ENCODE measurements at places on chromosomes 3 and 15. TPM values are rescaled to one million over a fixed set of nuclear protein-coding genes. Genes with fewer than 3 reads are reported as not detected.

GABRA5 gene
- total RNA-seq, result not detected

AP3B2 gene
- total RNA-seq, result 0.41 TPM

DNA sequence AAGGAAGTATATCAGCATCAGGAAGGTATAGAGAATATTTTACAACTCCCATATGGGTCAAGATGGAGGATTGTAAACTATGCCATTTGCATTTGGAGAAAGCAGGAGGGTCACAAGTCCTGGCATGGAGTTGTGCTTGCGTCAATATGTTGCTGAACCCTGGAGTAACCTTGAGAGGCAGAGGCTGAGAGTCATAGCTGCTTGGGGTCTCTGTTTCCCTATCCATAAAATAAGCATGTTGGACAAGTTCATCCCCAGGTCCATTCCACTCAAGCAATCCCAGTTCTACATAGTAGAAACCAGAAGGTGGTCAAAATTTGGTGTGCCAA, 273.6 kb downstream of the MECOM start:
- no peak for ATAC-seq

SLC9C1 gene
- total RNA-seq, result not detected

CPNE9 gene
- 0.32 TPM for total RNA-seq

MORC1 gene
- not detected for total RNA-seq

GRCh38 chr3:197219619-197220018, 78.8 kb downstream of the DLG1 start:
- no peak for ATAC-seq

- no peak for ATAC-seq
These were observed 1.4 kb upstream of the IGDCC4 start for GRCh38 chr15:65423976-65424679.

- peak; percentile 78 for ATAC-seq
These were observed 13.2 kb upstream of the ADPGK start for GRCh38 chr15:72796515-72797337.

BFSP2 gene
- 1.0 TPM for total RNA-seq

ARHGEF26 gene
- total RNA-seq, result 0.17 TPM

DNA sequence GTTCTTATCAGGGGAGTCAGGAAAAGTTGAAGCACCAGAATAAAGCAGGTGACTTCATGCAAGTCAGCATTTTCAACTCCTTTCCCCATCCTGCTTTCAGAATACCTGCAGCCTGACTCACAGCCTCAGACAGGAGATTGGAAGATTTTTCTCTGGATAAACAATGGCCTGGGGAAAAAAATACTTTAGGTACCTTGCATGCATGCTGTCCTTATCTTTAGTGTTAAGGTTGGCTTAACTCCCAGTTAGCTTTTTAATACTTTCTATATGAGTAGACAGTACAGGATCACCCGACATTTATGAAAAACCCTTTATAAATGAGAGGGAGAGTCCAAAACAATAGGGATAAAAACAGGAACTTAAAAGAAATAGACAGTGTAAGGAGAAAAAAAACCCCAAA, 53.6 kb downstream of the PAK2 start:
- no peak for ATAC-seq

- peak; percentile 24 for ATAC-seq
These were observed 737 bp upstream of the ITPR1 start for GRCh38 chr3:4492208-4493013.

GRCh38 chr3:56042326-56042951, 425.8 kb downstream of the ERC2 start:
- ATAC-seq, result no peak

DNA sequence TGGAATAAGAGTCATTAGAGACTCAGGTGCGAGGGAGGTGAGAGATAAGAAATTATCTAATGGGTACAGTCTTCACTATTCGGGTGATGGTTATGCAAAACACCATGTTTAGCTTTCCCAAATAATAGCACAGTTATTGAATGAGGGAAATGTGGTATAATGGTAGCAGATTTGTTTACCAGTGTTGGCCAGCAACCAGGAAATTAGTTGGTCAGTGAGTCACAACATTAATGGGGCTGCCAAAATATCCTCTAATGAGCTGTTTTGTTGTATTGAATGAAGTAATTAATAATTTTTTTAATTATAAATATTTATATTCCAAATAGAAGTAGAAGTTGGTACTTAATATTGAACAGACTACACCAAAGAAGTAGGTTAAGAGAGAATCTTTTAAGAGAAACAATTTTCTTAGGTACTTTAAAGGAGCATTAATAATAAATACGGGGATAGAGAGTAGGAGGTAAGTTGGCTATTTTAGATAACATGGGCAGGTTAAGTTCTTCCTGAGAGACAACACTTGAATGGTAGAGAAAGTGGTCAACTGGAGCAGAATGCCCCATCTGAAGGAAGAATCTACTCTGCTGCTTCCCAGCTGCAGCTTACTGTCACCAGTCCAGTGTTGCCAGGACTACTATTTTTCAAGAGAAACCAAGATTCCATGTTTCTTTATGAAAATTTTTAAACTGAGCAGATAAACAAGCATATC, 218.8 kb downstream of the UBE2E2 start:
- no peak for ATAC-seq

- ATAC-seq, result no peak
These were observed 246.0 kb downstream of the EPHA3 start for GRCh38 chr3:89353465-89353864.

GRCh38 chr3:82505079-82505756, 743.8 kb upstream of the GBE1 start:
- peak; percentile 6 for ATAC-seq

HTR3E gene
- not detected for total RNA-seq

- ATAC-seq, result no peak
These were observed 225.8 kb upstream of the ARPP21 start for GRCh38 chr3:35413483-35413882.

DNA sequence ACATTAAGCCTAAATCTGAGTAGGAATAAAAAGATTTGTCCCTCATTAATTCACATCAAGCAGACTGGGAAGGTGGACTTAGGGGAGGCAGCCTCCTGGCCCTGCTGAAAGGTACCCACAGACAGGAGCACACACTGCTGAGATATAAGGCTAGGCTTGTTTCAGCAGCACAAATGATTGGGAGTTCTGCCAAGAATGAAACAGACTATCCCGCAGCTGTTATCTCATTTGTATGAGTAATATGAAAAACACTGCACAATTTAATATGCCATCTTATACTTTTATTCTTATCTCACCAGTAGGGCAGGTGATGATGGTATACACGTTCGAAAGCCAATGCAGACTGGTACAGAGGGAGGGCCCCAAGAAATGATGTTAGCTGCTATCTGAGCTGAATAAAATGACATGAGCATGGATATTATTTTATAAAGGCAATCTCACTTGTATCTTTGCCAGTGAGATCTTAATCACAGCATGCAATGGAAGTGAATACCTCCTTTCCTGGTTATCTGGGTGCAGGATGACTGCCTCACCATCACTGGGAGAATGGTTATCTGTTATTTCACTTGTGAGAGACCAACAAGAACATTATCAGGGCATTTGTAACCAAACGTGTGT, 258.7 kb upstream of the PPP2R3A start:
- no peak for ATAC-seq

DNA sequence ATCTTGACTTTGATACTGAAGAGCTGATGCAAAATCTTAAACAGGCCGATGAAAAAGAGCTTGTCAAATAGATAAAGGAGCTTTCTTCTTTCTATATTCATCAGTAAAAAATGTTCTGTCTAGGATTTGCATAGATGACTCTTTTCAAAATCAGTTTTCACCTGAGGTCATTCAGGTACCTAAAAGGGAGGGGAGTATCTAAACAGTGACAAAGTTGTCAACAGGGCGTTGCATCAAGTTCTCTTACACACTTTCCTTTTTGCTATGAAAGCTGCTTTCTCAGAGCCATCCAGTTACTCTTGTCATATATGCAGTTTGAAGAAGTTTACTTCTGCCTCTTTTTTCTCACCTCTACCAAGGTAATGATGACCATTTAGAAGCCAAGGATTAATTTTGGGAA, 60.0 kb downstream of the AKAP13 start:
- peak; percentile 67 for ATAC-seq

ZMYND10 gene
- 3.9 TPM for total RNA-seq

TIGIT gene
- 21.5 TPM for total RNA-seq

GRAMD2A gene
- 0.50 TPM for total RNA-seq

GOLGA8S gene
- 0.08 TPM for total RNA-seq

- ATAC-seq, result no peak
These were observed 253.6 kb downstream of the CNTN6 start for GRCh38 chr3:1346386-1346785.

GRCh38 chr3:16836505-16837237, 48.1 kb upstream of the PLCL2 start:
- ATAC-seq, result no peak

DNA sequence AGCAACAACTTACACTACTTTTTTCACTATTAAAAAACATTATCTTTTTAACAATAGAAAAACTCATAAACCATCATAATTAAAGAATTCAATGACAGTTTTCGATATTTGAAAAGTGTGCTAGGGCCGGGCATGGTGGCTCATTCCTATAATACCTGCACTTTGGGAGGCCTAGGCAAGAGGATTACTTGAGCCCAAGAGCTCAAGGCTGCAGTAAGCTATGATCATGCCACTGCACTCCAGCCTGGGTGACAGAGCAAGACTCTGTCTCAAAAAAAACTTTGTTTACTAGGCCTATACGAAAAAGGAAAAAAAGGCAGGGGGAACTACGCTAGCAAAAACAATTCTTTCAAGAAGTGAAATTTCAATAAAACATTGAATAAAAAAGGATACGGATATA, 28.1 kb downstream of the AVEN start:
- ATAC-seq, result no peak

DNA sequence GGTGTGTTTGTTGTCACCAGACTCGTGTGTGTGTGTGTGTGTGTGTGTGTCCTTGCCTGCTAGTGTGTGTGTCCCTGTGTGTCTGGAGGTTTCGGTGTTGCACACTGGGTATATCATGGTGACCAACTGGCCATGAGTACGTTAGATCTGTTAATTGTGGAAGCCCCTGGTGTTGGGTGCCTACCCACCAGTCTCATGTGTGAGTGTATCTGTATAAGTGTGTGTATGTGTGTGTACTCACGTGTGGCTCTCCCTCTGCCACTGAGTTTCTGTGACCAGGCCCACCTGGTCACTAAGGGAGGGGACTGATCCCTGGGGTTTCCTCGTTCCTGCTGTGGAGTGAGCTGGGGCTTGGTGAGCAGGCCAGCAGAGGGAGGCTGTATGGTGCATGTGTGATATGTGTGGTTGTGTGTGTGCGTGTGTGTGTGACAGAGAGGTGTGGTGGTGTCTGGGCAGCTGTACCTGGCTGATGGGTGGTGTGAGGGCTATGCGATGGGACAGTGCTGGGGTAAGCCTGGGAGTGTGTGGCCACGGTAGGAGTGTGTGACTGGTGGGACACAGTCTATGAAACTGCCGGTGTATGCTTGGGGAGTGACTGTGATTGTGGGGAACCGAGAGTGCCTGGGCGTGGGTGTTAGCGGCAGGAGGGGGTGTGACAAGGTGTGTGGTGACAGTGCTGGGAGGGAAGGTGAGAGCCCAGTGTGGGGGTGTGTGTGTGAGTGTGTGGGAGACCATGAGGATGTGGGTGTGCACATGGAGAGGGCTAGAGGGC, 1.8 kb downstream of the PRKCD start:
- ATAC-seq, result peak; percentile 4

DNA sequence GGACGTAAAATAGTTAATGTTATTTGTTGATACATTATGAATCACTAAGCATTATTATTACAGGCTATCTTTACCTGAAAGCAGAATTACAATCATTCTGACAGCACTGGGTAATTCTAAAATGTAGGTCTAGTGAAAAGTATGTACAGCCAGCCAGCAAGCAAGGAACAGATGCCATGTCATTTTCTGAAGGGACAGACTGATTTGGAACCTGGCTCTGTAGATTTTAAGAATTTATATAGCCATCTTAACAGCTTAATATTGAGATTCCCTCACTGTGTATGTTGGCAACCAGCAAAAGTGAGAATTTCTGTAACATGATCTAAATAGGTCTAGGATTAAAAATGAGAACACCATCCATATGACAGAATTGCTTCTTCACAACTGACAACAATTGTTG, 359.4 kb downstream of the ZIC4 start:
- no peak for ATAC-seq

SPG21 gene
- 87.7 TPM for total RNA-seq

GRCh38 chr15:70235347-70235746, 137.6 kb upstream of the TLE3 start:
- ATAC-seq, result no peak

SERINC4 gene
- total RNA-seq, result 0.17 TPM

SELENOS gene
- total RNA-seq, result 32.2 TPM

GRCh38 chr3:152621967-152622810, 212.7 kb upstream of the P2RY1 start:
- ATAC-seq, result no peak

GRCh38 chr15:64731012-64731804, 44.2 kb downstream of the RBPMS2 start:
- peak; percentile 89 for ATAC-seq

RPUSD2 gene
- total RNA-seq, result 14.2 TPM

- ATAC-seq, result no peak
These were observed 251.7 kb upstream of the GOLGA6L4 start for GRCh38 chr15:83983634-83984458.

DNA sequence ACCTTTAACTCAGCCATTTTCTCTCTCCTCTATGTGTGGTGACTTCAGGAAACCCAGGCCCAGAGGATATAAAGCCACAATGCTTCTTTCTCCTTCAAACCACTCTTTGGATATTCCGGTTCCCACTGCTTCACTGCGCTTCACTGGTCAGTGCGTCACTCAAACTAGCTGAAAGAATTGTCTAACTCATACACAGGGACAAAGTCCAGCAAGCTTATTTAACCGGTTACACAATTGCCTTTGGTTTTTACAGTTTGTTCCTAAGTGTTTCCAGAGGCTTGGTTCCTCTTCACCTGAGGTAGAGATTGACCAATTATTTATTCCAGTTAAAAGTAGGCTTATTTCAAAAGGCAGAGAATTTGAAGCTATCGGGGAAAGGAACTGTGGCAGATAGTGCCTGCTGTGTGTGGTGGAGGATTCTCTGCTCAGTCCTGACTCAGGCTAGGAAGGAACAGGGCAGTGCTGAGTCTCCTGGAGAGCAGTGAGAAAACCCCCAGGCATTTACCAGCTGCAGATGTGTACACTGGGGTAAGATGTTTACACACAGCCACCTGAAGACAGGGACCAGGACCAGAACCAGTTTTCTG, at the start of gene HGD:
Gene HGD (minus strand): TSS at position 145 of the 587 bp plus-strand sequence. CDS start 128 bp downstream, at position 17.
- no peak for ATAC-seq

DNA sequence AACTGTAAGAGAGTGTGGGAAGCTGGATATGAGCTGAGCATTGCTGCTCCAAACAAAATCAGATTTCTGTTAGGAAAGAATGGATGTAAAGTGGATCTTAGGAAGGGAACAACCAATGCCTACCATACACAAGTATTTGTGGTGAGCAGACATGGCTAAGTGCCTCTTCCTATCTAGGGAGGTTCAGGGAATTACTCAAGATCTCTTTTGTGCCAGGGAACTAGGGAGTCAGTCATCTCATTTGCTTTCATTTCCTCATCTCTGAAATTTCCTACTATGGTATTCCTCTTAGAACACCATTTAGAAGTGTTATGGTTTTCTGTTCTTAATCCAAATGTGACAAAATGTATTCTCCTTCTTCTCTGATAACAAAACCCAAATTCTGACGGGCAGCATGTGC, 396.5 kb downstream of the FHIT start:
- ATAC-seq, result no peak

CLDN11 gene
- total RNA-seq, result not detected

NR1I2 gene
- total RNA-seq, result 0.43 TPM

GRCh38 chr15:58498821-58499580, 67.2 kb downstream of the LIPC start:
- ATAC-seq, result no peak

All from activated T-helper 17 cell treated with anti-CD3 and anti-CD28 coated beads, Interleukin-2, amount 50 U/mL, for 72 hours (primary cell).